ENCODE measurements at places on chromosomes 13 and 19. TPM values are rescaled to one million over a fixed set of nuclear protein-coding genes. Genes with fewer than 3 reads are reported as not detected.

DNA sequence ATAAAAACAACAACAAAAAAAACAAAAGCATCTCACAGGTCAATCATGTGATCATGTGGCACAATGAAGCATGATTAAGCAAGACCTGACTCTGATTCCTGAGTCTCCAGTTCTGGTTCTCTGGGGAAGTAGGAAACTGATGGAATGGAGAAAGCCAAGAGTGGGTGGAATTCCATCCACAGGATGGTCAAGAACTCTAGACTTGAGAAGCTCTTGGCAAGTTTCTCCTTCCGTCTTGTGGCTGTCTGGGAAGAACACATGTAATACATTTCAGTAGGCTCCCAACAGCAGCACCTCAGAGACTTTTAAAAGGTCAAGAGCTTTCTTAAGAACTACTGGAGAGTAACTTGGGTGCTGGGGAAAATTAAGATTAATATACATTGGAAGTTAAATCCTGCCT lies 78.6 kb upstream of the TSHZ3 start:
- no peaks in the 10 kb centered on the region for H3K27me3 ChIP-seq
- no peak for DNase-seq
- no peaks in the 10 kb centered on the region for H3K36me3 ChIP-seq
- H3K4me3 ChIP-seq = no peak overlapping the region

DNA sequence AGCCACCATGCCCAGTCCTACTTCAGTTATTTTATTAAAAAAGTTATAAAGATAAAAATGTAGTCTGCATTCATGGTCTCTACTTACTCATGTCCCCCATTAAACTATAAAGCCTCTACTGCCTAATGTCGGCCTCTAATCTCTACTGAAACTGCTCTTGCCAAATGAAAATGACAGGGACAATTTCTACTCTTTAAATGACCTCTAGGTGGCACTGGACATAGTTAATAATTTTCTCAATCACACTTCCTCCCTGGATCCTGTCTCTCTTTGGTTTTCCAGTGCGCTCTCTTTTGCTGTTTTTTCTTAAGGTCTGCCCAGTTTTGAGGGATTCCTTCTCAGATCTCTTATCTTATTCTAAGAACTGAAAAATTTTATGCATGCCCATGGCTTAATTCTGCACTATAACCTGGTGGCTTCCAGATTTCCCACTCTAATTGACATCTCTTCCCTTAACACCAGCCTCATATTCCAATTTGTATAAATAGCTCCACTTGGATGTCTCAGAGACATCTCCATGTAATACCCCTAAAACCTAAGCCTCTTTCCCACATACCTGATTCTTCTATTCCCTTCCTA lies 54.3 kb downstream of the MTMR6 start:
- H3K27ac ChIP-seq = no peak overlapping the region
- H3K27me3 ChIP-seq = peaks cover 3% of the 10 kb centered on the region
- H3K4me1 ChIP-seq = no peaks in the 10 kb centered on the region
- no peaks in the 10 kb centered on the region for H3K36me3 ChIP-seq
- peak; percentile 21 for DNase-seq
- H3K4me3 ChIP-seq = no peak overlapping the region

DNA sequence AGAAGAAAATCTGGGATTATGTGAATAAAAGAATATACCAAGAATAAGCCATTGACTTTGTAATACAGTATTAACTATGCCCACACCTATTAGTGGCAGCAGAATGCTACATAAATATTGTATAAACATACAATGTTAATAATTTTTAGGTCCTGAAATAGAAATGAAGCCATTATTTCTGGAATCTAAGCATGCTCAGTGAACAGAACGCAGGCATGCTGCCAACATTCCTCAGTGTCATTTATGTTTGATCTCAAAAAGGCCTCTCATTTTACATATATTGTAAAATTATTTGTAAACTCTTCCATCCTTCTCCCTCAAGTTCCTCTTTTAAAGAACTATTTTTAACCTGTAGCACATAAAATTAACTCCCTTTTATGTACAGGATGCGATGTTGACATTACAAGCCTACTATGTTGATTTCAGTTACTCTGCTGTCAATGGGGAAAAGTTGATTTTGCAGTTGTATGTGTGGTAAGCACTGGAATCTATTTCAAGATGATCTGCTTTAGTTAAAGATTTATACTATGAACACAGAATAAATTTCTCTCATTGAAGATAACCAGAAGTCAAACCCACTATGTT lies 118.8 kb downstream of the VWA8 start:
- no peaks in the 10 kb centered on the region for H3K36me3 ChIP-seq
- H3K4me3 ChIP-seq = no peak overlapping the region
- H3K27me3 ChIP-seq = no peaks in the 10 kb centered on the region
- peak; percentile 38 for DNase-seq

DNA sequence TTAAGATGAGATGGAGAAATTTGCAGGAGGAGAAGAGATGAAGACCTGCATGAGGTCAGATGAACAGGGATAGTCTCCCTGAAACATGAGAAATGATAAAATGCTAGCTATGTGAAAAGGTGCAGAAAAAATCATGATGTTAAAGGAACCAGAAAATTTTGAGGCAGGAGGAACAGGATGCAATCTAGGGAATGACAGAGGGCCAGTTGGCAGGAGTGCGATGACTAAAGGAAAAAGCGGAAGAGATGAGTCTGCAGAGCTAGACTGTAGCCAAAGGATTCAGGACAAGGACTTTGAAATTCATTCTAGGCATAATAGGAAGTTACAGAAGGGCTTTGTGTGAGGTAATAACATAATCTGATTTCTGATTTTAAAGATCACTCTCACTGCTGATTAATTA lies 77.9 kb downstream of the TRPC4 start:
- H3K4me1 ChIP-seq = no peaks in the 10 kb centered on the region
- no peaks in the 10 kb centered on the region for H3K27me3 ChIP-seq
- no peak overlapping the region for H3K4me3 ChIP-seq
- peak; percentile 10 for DNase-seq
- H3K36me3 ChIP-seq = no peaks in the 10 kb centered on the region

DNA sequence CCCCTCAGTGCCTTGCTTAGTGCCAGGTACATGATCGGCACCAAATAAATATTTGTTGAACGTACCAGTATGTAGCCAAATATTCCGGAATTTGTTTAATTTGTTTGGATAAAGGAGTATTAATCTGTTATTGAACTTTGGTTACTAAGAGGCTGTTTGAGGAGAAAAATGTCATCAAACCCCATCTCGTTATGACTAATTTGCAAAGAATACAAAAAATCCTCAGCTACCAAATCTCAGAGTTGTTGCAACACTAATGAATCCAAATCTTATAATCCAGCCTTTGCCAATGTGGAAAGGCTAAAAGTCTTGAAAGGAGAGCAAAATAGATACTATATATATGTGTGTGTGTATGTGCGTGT lies 79.5 kb downstream of the KLF5 start:
- H3K36me3 ChIP-seq = no peaks in the 10 kb centered on the region
- peak; percentile 75 for DNase-seq
- H3K27me3 ChIP-seq = no peaks in the 10 kb centered on the region
- H3K27ac ChIP-seq = peak overlapping the region; percentile 82

DNA sequence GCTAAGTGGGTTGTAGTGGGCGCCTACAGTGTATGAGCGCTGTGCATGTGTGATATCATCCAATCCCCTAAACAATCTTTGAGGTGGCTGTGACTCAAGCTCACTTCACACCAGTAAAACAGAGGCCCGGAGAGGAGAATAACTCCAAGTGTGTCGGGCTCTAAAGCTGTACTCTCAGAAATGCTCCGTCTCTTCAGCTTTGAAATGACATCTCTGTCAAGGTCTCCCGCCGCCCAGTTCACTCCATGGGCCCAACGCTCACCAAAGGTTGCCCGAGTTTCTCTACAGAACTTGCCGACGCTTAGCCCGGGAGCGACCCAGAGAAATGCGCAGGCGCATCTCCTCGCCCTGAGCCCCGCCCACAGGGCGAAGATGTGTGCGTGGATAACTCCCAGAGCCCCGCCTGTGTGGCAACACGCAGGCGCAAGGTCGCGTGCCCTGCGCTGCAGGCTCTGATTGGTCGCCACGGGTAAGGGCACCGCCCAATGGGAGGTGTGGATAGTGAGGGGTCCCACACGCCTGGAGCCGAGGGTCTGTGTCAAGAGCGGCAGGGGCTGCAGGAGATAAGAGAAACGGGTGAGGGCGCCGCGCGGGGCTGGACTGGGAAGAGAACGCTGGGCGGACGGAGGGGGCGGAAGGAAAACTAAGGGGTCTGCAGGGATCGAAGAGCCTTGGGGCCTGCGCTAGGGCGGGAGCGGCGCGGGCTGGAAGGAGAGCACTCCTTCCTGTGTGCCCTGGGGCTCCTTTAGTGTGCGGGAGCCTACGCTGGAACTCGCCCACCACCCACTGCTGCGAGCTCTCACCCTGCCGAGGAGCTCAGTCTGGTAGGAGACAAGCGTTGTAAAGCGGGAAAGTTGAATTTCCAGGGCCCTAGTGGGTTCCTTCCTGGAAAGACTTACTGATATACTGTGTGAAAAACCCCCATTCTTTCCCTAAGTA lies at the start of gene ZNF526:
Gene ZNF526, plus strand, starts transcription at position 501 of the 939 bp plus-strand sequence. CDS start 4,092 bp downstream, outside the sequence.
- no peaks in the 10 kb centered on the region for H3K27me3 ChIP-seq
- H3K4me3 ChIP-seq = peak within 1 kb of the TSS; percentile 70
- peaks cover 12% of the 10 kb centered on the region for H3K36me3 ChIP-seq
- H3K4me1 ChIP-seq = peaks cover 11% of the 10 kb centered on the region
- peak; percentile 97 for DNase-seq
- peak within 1 kb of the TSS; percentile 82 for H3K27ac ChIP-seq

- no peak overlapping the region for H3K27ac ChIP-seq
- peaks cover 6% of the 10 kb centered on the region for H3K36me3 ChIP-seq
- peaks cover 3% of the 10 kb centered on the region for H3K4me1 ChIP-seq
- H3K27me3 ChIP-seq = no peaks in the 10 kb centered on the region
- no peak for DNase-seq
- H3K4me3 ChIP-seq = no peak overlapping the region
These were observed 12.1 kb upstream of the KLK14 start for GRCh38 chr19:51094696-51095279.

DNA sequence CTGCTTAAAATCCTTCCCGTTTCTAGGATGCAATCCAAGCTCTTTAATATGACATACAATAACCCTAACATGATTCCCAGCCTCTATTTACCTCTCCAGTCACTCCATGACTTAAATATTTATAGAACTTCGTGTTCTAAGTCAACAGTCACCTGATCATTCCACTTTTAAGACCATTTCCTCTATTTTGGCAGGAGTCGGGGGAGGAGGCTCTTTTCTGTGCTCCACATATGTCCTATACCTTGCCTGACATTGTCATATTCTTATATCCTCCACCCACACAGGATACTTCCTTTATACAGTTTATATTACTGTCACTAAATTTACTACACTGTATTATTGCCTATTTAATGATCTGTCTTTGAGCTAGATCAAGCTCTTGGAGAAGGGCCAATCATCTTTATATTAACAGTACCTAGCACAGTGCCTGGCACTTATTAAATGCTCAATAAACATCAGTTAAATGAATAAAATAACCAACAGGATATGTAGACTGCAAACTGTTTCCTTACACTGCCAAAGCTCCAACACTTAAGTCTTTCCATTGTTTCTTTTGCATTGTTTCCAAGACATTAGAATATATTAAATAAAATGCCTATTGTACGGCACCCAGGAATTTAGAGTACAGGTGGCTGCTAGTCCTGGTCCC lies 2.7 kb downstream of the ARGLU1 start:
- no peak for DNase-seq
- H3K4me3 ChIP-seq = no peak overlapping the region
- H3K36me3 ChIP-seq = no peaks in the 10 kb centered on the region
- H3K4me1 ChIP-seq = peaks cover 18% of the 10 kb centered on the region
- no peak overlapping the region for H3K27ac ChIP-seq

Gene UHRF1
- total RNA-seq = 57.4 TPM

Gene CD79A
- not detected for total RNA-seq

DNA sequence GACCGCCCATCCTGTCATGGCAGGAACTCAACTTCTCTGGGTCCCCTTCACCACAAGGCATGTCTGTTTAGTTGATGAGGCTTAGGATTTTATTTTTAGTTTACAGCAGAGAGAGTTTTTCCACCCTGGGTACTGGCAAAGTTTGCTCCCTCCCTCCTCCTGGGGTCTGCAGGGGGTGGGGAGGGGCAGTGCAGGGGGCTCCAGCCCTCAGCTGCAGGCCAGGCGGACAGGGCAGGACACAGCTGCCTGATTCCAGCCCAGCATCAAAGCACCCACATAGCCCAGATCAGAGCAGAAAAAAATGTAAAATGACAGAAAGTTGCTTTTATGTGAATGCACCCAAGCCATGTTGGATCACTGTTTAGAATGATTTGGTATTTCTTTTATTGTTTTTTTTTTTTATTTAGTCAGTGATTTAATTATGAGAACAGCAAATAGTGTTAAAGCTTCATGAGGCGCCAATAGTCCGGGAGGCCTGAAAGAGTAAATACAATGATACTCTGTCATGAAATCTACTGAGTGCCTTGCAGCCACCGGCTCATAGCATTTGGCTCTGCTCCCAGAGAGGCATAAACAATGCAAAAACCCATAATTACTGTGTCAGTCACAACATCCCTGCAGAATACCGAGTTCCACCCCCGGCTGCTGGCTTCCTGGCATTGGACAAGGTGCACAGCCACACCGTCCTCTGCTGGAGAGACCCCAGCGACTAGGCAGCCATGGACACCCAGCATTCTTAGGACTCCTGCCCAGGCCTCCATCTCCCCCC lies 923.5 kb downstream of the UQCRFS1 start:
- H3K4me1 ChIP-seq = no peaks in the 10 kb centered on the region
- no peak for DNase-seq
- no peak overlapping the region for H3K27ac ChIP-seq
- H3K27me3 ChIP-seq = no peaks in the 10 kb centered on the region

DNA sequence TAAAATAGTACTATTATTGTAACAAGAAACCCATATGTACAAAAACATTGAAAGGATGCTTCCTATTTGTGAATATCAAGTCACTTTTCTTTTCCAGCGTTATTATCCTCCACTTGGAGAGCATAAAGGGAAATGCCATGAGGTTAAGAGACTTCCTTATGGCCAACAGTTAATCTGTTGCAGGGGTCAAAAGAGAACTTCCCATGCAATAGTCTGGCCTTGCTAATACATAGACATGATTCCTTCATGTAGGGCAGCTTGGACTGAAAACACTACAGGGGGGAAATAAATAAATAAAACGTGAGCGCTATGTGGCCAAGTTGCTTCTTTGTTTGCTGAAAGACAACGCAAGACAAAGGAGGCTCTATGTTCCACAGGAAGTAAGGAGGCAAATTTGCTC lies 269.1 kb upstream of the EDNRB start:
- no peaks in the 10 kb centered on the region for H3K27me3 ChIP-seq
- H3K36me3 ChIP-seq = no peaks in the 10 kb centered on the region
- H3K4me3 ChIP-seq = no peak overlapping the region
- DNase-seq = no peak
- no peak overlapping the region for H3K27ac ChIP-seq

DNA sequence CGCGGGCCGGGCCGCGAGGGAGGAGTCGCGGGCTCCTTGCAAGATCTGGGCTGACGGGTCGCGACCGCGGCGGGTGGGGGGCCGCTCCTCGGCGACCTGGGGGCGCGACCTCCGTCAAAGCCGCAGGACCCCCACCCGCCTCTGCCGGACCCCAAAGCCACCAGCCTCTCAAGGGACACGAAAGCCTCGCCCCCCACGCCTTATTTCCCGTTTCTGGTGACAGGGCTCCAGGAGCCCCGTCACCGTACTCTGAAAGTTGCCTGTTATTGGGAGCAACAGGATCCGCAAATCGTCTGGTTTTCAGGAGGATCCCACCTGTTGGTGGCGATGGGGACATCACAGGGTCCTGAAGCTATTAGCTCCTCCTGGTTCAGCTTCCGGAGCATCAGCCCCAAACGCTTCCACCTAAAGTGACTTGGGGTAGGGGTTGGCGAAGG lies 530 bp downstream of the MAU2 start:
- peaks cover 23% of the 10 kb centered on the region for H3K36me3 ChIP-seq
- DNase-seq = no peak
- no peaks in the 10 kb centered on the region for H3K27me3 ChIP-seq

Measured in IMR-90 (cell line).